ENCODE measurements at places on chromosomes 12 and 14.

DNA sequence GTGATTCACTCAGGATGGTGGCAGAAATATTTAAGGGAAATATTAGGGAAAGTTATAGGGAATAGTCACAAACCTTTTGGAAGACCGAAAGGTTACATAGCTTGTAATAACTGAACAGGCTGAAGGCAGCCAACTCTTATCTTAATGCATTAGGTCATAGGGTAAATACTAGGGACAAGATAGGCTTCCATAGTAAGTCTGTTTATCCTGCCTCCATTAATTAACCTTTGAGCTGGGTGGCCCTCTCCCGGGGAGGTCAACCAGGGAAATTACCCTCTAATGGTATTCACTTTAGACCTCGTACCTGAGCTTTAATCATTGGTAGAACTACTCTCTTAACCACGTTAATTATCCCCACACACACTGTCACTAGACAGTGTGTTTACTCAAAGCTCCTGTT lies 981.8 kb downstream of the SLC16A7 start:
- no peak for DNase-seq

DNA sequence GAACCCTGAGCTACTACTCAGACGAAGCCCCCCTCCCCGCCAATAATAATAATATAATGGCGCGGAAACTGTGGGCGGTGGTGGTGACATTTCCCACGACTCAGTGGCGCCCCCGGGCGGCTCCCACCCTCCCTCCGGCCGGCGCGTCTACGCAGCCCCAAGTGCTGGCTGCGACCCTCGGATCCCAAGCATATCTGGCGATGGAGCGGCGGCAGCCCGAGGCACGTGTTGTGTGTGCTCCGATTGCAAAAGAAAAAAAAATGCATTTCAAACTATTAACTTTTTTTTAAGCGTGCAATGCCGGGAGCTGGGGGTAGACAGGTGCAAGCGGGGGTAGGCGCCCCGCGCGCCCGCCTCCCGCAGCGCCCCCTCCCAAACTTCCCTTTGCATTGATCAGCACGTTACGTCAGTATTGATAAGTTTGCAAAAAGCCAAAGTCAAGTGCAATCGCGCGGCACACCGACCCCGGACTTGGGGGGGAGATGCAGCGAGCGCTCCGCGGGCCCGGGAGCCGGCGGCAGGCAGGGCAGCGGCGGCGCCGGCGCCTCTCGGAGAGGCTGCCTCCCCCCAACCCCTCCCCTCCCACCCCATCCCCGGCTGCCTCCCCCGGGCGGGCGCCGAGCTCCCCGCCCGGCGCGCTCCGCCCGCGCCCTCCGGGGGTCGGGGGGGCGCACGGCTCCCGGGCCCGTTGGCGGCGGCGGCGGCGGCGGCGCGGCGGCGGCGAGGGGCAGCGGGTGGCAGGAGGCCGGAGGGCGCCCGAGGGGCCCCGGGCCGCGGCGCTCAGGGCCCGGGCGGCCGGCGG lies 113.1 kb upstream of the MYL2 start:
- DNase-seq = no peak

DNA sequence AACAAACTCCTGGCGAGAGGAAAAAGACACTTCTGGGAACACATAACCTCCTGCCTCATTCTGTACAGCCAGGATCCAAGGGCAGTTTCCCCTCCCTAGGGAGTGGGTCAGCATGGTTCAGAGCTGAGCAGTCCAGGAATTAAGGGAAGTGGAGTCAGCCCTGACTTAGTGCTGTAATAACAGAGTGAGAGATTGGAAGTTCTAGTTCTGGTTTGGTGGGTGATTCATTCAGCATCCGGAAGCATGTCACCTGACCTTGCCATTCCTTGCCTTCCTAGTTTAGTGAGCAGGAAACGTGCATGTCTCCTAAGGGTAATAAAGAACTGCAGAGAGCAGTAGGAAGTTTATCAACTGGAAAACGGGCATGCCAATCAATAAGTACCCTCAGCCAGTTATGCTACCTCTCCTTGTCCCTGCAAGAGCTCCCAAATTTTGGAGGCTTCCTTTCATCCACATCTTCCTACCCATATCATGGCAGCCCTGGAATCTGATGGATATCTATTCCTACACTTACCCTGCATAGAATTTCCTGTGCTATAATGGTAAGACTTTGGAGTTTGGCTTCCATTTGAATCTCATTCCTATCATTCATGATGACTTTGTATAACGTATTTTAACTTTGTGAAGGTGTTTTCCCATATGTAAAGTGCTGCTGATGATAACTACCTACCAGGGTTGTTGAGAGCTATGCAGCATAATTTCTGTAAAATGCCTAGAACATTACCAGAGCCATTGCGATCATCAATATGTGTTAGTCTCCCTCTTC lies 28.5 kb upstream of the MAGOHB start:
- DNase-seq = no peak

DNA sequence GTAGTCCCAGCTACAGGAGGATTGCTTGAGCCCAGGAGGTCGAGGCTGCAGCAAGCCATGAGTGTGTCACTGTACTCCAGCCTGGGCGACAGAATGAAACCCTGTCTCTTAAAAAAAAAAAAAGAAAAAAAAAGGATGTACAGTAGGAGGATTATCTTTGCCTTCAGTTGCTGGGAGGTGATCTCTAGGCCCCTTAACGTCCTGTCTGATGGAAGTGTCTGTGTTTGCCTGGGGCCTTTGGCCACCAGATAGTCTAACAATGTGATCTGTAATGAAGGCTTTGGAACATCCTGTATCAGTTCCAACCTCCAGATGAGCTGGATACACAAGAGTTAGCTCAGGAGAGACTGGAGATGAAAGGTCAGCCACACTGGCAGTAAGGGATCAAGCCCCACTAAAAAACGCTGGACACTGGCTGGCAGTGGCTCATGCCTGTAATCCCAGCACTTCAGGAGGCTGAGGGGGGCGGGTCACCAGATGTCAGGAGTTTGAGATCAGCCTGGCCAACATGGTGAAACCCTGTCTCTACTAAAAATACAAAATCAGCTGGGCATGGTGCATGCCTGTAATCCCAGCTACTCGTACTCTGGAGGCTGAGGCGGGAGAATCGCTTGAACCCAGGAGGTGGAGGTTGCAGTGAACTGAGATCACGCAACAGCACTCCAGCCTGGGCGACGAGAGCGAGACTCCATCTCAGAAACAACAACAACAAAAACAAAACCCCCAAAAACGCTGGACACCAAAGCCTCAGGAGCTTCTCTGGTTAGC lies 19.0 kb upstream of the HNF1A start:
- DNase-seq = no peak

DNA sequence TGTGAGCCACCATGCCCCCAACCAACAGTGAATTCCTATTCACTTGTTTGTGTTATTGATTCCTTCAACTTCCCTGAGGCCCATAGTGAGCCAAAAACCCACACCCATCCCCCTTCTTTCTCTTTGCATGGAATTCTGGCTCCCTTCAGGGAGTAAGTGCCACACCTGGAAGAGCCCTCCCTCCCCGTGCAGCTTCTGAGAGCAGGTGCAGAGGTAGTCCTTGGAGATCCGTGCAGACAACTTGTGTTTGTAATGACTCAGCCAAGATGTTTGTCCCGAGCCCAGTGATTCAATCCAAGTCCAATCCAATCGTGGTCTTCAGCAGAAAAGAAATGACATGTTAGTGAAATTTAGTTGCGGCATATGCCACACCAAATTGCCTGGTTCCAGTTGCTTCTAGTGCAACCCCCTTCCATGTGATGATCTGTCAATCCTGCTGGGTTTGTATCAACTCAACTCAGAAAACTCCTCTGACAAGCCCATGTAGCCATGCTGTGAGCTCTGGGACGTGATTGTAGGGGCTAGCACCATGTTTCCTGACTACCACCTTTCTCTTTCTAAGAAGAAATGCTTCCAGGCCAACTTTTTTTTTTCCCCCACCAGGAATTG lies 27.5 kb downstream of the GPRC5A start:
- no peak for DNase-seq

GRCh38 chr12:19620222-19620621 lies 180.9 kb downstream of the AEBP2 start:
- no peak for DNase-seq

DNA sequence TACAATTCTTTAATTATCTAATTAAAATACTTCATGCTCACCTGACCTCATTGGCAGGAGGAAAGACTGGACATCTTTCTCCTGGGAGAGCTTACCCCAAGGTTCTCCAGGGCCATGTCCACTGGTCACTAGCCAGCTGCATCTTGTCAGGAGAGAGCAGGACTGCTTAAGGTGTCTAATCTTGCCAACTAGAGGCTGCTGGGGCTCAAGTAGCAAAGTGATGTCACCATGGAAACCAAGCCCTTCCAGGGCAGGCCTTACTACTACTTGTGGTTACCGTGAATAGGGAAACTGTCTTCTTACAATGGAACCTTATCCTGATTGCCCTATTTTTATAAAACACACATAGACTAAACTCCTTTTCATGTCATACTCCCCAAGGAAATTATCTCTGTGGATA lies 376.4 kb downstream of the SNAPC1 start:
- DNase-seq = no peak

- no peak for DNase-seq
These were observed 55.5 kb upstream of the SLC35F4 start for GRCh38 chr14:57921377-57921776.

GRCh38 chr12:4118017-4118510 lies 155.5 kb upstream of the CCND2 start:
- DNase-seq = no peak

GRCh38 chr14:45298423-45299117 lies 45.6 kb upstream of the MIS18BP1 start:
- no peak for DNase-seq

GRCh38 chr14:50228313-50228712 lies 3.1 kb downstream of the SOS2 start:
- no peak for DNase-seq

GRCh38 chr12:6135071-6135470 lies 10.6 kb upstream of the VWF start:
- DNase-seq = no peak

DNA sequence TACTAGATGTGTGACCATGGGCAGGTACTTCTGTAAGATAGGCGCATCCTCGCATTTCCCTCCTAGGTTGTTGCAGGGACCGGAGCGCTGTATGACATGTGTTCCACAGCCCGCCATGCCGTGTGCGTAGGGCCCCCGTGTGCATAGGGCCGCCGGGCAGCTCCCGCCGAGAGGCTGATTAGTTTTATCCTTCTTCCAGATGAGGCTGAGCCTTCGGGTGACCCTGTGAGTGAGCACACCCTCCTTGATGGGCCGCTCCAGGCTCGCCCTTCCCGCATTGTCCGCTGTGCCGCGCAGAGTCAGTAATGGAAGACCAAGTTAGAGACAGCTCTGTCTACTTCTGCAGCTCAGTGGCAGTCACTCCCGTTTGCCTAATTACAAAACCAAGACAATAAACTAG lies 72.9 kb upstream of the DYNC1H1 start:
- no peak for DNase-seq

- no peak for DNase-seq
These were observed 297.5 kb upstream of the PRKD1 start for GRCh38 chr14:30225176-30225575.

DNA sequence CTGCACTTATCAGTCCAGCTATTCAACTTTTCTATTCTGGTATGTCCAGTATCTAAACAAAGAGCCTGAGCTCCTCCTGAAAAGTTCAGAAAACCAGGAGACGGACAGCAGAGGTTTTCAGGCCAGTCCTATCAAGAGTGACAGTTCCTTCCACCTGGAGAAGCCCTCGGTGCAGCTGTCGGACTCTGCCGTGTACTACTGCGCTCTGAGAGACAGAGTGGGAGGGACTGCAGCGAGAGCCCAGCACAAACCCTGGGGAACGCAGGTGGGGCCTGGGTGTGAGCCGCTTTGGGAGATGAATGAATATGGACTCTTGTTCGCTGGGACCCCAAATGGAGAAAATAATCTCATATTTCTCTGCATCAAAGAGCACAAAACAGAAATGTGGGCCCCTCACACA lies 329.8 kb upstream of the OR4E1 start:
- peak; percentile 30 for DNase-seq

DNA sequence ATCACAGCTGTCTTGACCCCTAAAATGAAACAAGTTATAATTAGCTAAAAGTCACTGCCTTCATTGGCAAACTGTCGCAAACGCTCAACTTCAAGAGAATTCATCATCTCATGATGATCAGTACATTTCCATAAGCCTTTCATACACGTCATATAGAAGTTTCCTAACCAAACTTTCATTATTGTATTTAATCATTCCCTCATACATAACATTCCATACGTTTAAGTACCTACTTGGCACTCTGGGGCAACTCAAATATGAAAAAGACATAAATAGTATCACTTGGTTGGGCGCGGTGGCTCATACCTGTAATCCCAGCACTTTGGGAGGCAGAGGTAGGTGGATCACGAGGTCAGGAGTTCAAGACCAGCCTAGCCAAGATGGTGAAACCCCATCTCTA lies 12.4 kb upstream of the PPP2R5E start:
- no peak for DNase-seq

DNA sequence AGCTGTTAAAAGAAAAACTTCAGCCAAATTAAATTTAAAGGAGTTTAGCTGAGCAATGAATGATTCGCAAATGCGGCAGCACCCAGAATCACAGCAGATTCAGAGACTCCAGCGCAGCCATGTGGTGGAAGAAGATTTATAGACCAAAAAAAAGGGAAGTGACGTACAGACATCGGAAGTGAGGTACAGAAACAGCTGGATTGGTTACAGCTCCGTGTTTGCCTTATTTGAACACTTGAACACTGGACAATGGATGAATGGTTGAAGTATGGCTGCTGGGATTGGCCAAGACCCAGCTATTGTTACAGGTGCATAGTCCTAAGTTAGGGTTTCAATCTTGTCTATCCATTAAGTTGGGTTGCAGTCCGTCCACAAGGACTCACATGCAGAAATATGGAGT lies 42.6 kb downstream of the GALNT8 start:
- no peak for DNase-seq

- DNase-seq = no peak
These were observed 66.7 kb upstream of the PPP1R12A start for GRCh38 chr12:80001562-80001961.

DNA sequence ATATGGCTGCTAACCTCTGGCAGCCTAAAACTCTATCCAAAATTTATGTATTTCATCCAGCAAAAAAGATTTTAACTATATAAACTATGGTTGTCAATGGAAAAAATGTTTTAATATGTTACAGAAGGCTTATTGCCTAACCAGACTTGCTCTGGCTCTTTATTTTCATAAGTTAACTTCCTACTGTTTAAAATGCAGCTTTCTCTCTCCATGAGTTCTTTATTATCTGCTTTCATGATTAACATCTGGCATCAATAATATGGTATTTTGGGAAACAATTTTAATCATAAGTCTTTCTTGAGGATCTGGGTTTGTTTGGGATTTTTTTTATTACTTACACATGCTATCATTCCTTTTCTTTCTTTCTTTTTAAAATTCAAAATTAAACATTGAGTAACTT lies 20.5 kb downstream of the KERA start:
- DNase-seq = no peak

Measured in stimulated activated naive CD8-positive, alpha-beta T cell treated with anti-CD3 and anti-CD28 coated beads, Interleukin-15, amount 100 ng/mL, for 72 hours (primary cell).